Stimulated activated naive CD4-positive, alpha-beta T cell (primary cell): ENCODE measurements at places on chromosomes 1 and 21.

DNA sequence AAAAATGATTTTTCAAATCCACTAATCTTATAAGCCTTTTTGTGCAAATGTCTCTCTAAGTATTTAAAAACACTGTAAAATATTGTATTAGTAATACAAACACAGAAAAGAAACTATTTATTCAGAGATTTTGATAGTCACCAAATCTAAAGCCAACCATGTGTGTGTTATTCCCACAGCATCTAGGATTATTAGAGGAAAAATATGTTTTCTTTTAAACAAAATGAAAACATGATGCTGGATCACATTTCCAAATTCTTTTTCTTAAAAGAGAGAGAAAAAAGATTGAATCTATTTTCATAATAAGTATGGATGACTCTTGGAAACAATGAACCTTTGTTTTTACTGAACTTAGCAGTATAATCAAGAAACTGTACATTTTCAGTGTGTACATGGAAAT is 25.3 kb downstream of the COLGALT2 start:
- no peak for DNase-seq

DNA sequence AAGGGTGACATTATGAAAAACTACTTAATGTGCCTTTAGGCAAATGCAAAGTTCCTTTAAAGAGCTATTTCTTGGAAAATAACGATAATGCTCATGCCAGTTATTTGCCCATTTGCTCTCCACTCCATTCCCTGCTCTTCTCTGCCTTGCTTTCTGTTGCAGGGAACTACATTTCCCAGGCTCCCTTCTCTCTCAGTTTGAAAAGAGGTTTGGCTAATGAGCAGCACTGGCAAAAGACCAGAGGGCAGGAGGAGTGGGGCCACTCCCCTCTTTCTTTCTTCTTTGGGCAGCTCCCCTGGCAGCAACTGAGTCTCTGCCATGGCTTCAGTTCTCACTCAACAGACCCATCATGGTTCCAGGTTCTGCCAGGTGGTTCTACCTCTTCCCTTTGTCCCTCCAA is 130.5 kb downstream of the RWDD3 start:
- no peak for DNase-seq

DNA sequence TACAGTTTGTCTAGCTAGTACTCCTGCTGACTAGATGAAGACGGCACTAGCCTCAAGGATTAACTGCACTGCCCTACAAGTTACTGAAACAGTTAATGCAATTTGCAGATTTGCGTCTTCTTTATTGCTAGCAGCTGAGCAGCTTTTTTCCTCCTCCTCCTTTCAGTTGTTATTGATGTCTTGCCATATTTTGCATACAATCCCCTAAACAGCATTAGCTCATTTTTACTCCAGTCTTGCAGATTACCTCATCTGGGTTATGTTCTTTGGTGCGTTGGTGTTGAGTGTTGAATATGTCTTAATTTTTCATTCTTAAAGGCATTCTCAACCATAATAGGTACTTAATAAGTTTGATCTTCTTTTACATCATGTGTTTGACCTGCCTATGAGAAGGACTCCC is 363.4 kb upstream of the LYPLAL1 start:
- no peak for DNase-seq

- DNase-seq, result no peak
Measured at GRCh38 chr1:94433866-94434265, 15.7 kb downstream of the ABCD3 start.

- peak; percentile 18 for DNase-seq
Measured at GRCh38 chr1:6041432-6042062, 4.1 kb upstream of the KCNAB2 start.

DNA sequence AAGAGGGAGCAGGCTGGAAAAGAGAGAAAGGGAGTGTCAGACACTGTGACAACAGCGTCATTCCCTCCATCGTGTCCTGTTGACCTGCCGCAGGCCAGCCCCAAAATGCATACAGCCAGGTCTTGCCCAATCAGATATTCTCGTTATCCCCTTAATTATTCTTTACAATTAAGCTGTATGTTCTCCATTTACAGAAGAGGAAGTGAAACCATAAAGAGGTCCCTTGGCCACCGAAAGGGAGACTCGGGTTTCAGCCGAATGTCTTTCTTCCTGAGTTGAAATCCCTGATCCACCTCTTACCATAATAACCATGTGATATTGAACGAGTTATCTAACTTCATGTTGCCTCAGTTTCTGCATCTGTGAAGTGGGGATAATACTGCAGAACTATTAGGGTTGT is 70.5 kb downstream of the IGSF21 start:
- no peak for DNase-seq

- DNase-seq, result no peak
Measured at GRCh38 chr1:181587870-181588438, 104.6 kb downstream of the CACNA1E start.

- no peak for DNase-seq
Measured at GRCh38 chr21:35268817-35269216, 219.7 kb upstream of the RUNX1 start.

DNA sequence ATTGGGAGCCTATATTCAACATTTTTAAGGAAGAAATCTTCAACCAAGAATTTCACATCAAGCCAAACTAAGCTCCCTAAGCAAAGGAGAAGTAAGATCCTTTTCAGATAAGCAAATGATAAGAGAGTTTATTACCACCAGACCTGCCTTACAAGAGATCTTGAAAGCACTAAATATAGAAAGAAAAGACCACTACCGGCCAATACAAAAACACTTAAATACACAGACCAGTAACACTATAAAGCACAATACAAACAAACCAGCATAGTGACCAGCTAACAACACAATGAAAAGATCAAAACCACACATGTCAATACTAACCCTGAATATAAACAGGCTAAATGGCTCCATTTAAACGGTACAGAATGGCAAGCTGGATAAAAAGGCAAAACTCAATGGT is 165.4 kb downstream of the MRPL39 start:
- DNase-seq, result no peak

DNA sequence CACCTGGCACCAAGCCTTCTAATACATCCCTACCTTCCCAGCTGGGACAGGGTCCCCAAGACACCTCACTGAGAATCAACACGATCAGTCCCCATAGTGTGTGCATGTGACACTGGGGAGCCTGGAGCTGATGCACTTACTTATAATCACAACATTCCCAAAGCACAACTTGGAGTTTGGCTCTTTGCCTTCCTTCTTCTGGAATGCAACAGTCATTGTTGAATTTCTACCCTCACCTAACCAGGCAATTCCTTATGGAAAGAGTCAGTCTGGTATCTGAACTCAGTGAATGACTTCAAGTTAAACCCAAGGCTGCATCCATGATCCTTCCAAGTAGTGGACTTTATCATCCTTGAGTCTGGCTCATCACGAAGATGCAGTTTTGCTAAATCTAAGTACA is 86.1 kb downstream of the DSCAM start:
- no peak for DNase-seq

- no peak for DNase-seq
Measured at GRCh38 chr1:29707796-29708195, 471.5 kb downstream of the PTPRU start.

- no peak for DNase-seq
Measured at GRCh38 chr1:184215274-184215925, 163.9 kb downstream of the TSEN15 start.

DNA sequence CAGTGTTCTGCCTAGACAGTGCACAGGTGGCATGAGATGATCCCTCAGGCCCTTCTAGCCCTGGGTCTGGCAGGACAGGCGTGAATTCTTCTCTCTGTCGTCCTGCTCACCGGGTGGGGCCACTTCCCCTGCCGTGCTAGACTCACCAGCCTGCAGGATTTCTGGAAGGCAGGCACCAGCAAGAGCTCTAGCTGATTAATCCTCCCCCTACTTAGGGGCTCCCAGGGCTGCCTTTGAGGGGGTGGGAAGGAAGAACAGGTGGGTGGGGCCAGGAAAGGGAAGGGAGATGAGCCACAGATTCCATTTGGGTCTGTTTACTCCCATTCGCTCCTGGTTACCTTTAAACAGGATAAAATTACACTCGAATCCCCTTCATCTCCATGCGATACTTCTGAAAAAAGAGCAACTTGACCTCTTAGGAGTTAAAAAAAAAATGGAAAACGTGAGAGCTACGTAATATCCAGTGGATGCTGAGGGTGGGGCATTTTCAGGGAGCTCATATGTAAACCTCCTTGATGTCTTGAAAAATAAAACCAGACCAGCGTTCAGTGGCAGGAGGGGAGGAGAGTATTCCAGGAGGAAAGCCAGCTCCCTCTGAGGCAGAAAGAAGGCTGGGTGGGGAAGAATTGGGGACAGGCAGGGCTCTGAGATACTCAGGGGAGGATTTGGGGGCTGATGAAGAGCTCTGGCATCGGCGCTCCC is 665.5 kb downstream of the PTPRU start:
- DNase-seq, result no peak

DNA sequence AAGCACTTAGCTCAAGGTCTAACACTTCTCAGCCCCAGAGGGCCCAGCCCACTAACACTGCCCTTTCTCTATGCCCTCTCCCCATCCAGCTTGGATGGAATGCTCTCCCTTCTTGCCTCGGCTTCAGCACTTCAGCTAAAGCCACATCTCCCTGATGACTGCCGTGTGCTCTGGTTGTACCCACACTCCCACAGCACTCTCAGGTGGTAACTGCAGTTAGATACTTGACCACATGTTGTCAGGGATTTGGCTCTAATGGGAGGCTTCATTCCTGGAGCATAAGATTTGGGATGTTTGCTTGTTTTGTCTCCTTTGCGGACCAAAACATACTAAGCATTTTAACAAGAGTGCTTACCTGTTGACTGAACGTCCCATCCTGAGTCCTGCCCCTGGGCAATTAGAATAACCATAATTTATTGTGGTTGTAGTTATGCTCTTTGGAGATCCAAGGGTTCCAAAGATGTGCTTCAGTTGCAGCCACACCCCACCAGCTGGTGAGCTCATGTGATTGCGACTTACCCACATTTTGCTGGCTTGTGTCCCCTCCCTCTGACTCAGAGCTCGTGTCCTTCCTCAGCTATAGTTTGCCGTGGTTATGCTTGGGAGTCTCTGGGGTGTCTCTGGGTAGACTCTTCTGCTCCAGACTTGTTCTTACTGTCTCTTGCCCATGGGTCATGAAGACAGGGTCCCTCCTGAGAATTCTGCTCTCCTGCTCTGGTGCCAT is 7.7 kb upstream of the SLC26A9 start:
- no peak for DNase-seq

- DNase-seq, result no peak
Measured at GRCh38 chr1:222241410-222241809, 306.5 kb downstream of the HHIPL2 start.

GRCh38 chr1:18572022-18572880 is 58.4 kb upstream of the PAX7 start:
- DNase-seq, result no peak
